Dermis microvascular lymphatic vessel endothelial cell (primary cell): ENCODE measurements at places on chromosomes 16 and 17. TPM values are rescaled to one million over a fixed set of nuclear protein-coding genes. Genes with fewer than 3 reads are reported as not detected.

DNA sequence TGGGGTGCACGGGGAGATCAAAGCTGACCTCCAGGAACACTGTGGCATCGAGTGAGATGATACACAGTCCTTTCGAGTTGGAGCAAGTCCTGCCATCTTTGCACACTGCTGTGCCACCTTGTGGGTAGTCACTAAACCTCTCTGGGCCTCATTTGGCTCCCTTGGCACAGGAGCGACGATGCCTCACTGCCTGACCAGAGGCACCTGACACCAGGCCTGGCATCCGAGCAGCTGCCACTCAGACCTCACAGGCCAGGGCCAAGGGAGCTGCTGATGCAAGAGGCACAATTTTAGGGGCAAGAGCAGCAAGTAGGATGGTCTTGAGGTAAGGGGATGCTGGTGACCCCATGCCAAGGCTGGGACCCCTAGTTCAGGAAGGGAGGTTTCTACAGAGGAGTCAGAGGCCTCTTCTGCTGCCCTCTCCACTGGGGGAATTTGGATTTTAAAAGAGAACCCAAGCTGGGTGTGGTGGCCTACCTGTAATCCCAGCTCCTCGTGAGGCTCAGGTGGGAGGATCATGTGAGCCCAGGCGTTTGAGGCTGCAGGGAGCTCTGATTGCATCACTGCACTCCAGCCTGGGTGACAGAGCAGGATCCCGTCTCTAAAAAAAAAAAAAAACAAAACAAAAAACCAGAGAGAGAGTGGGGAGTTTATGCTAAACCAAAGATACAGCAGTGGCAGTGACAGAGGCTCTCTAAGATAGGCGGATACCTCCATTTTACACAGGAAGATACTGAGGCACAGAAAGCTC lies 6.7 kb upstream of the ADGRG1 start:
- no peak for DNase-seq

GRCh38 chr16:12532871-12533610 lies 270.6 kb downstream of the CPPED1 start:
- no peak for DNase-seq

DNA sequence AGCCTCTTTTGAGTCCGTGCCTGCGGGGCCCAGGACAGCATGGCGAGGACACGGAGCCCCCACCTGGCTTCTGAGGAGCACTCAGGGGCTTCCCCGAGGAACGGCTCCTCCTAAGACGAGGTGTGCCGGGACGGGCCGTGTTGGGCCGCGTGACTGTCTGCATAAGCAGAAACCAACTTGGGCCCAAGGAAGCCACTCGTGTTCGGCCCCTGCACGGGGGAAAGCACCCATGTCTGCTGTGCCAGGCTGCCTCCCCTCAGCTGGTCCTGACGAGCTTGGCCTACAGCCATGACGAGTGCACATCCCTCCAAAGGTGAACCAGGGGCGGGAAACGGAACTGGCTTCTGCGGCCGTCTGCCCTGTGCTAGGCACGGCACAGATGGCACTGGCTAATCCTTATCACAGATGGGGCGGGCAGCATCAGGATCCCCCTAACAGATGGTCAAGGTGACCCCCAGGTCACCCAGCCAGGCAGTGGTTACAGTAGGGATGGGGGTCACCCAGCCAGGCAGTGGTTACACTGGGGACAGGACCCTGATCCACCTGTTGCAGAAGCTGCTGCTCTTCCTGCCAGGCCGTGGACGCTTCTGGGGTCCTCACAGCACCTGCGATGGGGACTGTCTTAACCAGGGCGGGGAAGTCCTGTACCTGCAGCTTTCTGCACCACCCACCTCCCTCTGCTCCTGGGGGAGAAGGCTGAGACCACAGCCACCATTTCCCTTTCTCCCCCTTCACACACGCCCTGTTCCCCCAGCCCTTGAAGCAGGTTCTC lies 25.6 kb downstream of the MRM3 start:
- DNase-seq = no peak

- DNase-seq = no peak
Measured at GRCh38 chr16:88329726-88330700, 52.7 kb upstream of the ZNF469 start.

Gene HLF
- not detected in 2 replicates for total RNA-seq

Gene CA7
- not detected in 2 replicates for total RNA-seq

DNA sequence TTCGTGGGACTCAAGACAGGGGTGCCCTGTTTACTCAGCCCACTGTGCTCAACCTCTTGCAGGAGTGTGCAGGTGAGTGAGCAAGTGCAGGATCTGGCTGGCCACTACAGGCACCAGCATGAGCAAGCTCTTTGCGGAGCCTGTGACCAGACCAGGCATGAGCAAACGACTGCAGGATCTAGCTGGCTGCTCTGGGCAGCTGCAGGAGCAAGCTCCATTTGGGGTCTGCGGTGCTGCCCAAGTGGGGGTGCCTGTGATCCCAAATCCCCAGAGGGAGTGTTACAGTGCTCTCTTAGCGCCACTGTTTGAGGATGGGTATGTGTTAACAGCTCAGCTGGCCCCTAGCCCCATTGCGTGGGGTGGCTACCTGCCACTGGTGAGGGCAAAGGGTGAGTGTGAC lies 2.4 kb downstream of the USP6 start:
- no peak for DNase-seq

Gene CBX8
- 1.4 and 1.9 TPM in 2 replicates for total RNA-seq

DNA sequence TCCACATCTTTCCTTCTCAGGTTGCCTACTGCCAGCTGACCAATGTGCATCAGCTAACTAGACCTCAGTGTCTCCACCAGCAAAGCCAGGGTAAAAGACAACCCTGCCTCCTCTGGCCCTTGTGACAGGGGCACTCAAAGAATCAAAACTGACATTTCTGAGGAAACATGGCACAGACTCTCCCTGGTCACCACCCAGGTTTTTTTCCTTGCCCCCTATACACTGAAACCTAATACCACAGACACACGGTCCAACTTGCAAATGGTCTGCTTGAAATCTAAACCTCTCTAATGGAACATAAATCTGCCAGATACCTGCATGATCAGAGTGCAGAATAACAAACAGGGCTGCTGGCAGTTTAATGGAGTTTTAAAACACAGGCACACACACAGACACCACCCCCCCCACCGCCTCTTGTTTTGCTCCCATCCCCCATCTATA lies 19.5 kb upstream of the CORO6 start:
- peak; percentile 35 for DNase-seq

- no peak for DNase-seq
Measured at GRCh38 chr16:85062845-85063244, 35.2 kb downstream of the KIAA0513 start.

DNA sequence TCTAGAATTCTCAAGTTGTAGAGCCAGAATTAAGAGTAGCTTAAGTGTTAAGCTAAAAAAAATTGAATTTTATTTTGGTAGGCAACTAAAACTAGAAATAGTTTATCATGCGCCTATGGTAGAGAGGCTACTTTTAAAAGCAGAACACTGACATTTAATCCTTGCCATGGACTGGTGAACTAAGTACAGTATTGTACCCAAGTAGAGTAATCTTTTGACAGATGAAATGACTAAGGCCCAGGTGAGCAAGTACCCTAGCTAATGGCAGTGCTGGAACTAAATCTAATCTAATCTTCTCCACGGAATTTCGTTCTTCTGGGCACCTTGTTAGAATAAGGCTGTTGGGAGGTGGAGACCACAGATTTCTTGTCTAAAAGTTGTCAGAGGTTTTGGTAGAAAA lies 11.8 kb downstream of the RBL2 start:
- no peak for DNase-seq

- DNase-seq = no peak
Measured at GRCh38 chr17:4008082-4008435, 43.8 kb upstream of the ATP2A3 start.

DNA sequence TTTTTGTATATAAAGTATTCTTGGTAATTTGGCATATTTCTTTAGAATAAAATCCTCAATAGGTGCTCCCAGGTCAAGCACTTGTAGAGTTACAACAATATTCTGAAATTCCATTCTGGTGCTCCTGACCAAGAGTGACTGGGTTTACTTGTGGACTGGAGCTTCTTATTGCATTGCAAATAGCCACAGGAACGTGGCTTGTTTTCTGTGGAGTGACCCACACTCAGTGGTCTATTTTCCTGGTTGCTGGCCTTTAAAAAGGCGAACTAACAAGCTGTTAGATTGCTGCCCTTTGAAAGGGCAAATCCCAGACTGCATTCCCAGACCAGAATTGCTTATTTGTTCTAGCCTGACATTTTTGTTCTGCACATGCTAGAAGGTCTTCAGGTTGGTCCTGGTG lies 658.8 kb upstream of the GOT2 start:
- DNase-seq = no peak

Gene VMP1
- 96.5 and 118 TPM in 2 replicates for total RNA-seq

- DNase-seq = no peak
Measured at GRCh38 chr17:82349287-82349701, 9.8 kb upstream of the TEX19 start.

Gene SLC9A5
- 0.39 and 0.51 TPM in 2 replicates for total RNA-seq

DNA sequence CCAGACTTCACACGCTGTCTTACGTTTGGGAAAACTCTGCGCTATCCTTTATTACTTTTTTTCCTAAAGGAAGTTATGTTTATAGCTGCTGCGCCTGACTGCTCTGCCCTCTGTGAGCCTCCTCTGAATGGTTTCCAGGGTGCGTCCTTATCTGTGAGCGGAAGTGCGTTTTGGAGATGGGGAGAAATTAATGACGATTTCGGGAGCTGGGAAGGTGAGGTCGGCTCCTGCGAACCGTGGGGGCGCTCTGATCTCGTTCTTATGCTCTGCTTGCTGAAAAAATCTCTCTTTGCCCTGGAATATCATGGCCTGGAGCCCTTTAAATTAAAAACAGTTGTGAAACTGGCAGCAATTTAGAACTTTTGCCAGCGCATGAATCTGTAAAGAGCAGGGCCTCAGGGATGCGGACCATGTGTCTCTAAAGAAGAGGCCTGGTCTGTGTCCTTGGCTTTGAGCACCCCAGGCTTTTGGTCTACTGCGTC lies 135.7 kb upstream of the ZFHX3 start:
- no peak for DNase-seq

Gene NPIPA2
- 0.26 TPM in 1 of 2 replicates, not detected in the other for total RNA-seq

DNA sequence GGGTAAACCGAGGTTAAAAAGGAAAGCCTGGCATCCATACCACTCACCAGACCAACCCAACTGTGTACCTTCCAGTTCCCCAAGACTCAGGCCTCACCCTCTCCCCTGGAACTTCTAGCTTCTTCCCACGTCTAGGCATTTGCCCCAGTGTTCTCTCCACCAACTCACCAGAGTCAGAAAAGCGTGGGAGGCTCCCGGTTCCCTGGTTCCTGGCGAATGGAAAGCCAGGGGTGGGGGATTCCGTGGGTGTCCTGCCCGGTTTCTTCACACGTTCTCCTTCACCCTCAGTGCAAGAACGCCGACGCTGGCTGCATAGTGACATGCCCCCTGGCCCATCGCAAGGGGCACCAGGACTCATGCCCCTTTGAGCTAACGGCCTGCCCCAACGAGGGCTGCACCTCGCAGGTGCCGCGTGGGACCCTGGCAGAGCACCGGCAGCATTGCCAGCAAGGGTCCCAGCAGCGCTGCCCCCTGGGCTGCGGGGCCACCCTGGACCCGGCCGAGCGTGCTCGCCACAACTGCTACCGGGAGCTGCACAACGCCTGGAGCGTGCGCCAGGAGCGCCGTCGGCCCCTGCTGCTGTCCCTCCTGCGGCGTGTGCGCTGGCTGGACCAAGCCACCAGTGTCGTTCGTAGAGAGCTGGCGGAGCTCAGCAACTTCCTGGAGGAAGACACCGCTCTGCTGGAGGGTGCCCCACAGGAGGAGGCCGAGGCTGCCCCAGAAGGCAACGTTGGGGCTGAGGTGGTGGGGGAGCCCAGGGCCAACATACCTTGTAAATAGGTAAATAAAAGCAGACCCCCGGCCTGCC lies 1.7 kb downstream of the RNF151 start:
- no peak for DNase-seq

DNA sequence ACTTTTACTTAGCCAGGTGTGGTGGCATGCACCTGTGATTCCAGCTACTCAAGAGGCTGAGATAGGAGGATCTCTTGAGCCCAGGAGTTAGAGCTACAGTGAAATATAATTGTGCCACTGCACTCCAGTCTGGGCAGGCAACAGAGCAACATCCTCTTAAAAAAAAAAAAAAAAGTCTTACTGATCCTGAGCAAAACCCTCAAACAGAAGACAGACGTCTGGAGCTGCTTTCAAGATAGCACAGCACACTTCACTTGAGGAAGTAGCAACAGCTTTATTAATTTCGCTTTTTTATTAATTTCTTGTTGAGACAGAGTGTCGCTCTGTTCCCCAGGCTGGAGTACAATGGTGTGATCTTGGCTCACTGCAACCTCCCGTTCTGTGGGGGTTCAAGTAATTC lies 10.2 kb upstream of the GGA2 start:
- DNase-seq = no peak

GRCh38 chr17:7020894-7021664 lies 1.8 kb upstream of the BCL6B start:
- peak; percentile 67 for DNase-seq

DNA sequence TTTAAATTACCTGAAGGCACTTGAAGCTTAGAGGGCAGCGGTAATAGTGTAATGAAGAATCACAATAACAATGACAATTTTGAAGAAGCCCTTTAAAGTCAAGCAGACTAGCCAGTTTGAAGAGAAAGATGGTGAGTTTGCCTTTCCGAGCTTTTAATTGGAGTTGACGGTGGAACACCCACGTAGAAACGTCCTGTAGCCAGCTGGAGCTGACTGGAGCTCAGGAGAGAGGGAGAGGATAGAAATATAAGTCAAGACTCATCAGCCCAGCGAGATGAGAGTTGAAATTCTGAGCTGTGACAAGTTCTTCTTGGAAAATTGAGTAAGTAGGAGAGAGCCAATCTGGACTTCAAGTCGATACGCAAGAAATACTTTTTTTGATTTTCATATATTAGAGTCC lies 91.7 kb upstream of the CACNG3 start:
- no peak for DNase-seq

Gene AIPL1
- total RNA-seq = not detected in 2 replicates

Gene SPN
- total RNA-seq = under 0.01 TPM in 1 of 2 replicates, not detected in the other

DNA sequence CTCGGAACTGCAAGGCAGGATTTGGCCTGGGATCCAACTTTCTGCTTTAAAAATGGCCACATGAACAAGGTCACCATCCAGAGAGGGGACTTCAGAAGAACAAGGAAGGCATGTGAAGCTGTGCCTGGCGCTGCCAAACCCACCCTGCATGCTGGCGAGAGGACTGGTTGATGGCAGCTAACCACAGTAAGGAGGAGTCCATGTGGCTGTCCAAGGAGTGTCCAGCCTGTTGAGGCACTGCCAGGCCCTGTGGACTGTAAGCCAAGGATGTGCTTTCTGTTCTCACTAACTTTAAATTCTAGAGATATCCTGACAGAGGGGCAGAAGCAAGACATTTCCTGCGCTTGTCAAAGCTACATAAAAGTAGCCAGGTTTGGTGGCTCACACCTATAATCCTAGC lies 40.4 kb downstream of the CDK5R1 start:
- no peak for DNase-seq

Gene RHBDL1
- total RNA-seq = 0.13 and 0.25 TPM in 2 replicates

Gene RNF157
- total RNA-seq = 0.26 and 0.63 TPM in 2 replicates
